Activated naive CD4-positive, alpha-beta T cell treated with anti-CD3 and anti-CD28 coated beads for 36 hours (primary cell): ENCODE measurements at places on chromosomes 16 and 17. TPM values are rescaled to one million over a fixed set of nuclear protein-coding genes. Genes with fewer than 3 reads are reported as not detected.

Gene RPL19
- total RNA-seq, result 3,392 TPM

DNA sequence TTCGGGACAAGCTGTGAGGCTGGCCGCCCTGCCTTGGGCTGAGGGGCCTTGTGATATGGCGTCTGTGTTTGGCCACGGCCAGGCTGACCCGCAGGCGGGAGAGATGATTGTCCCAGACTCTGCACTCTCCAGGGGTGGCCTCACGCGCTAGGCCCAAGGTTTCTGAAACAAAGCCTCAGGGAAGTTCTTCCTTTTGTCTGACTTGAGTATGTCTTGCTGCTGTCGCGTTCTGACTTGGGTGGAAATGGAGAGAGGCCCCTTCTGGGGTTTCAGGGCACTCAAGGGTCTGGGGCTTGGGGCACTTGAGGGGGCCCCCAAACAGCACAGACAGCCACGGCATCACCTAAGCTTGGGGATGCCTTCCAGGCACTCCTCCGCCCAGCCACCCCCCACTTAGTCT, 3.8 kb upstream of the METRN start:
- H3K4me1 ChIP-seq, result peaks cover 2% of the 10 kb centered on the region
- no peak overlapping the region for H3K27ac ChIP-seq
- no peak for DNase-seq
- H3K36me3 ChIP-seq, result no peaks in the 10 kb centered on the region
- H3K4me3 ChIP-seq, result no peak overlapping the region
- peaks cover 51% of the 10 kb centered on the region for H3K27me3 ChIP-seq

Gene MYH2
- total RNA-seq, result not detected

- DNase-seq, result no peak
- H3K4me1 ChIP-seq, result no peaks in the 10 kb centered on the region
- no peak overlapping the region for H3K27ac ChIP-seq
Observed at GRCh38 chr16:46923513-46924295, 39.5 kb downstream of the GPT2 start.

DNA sequence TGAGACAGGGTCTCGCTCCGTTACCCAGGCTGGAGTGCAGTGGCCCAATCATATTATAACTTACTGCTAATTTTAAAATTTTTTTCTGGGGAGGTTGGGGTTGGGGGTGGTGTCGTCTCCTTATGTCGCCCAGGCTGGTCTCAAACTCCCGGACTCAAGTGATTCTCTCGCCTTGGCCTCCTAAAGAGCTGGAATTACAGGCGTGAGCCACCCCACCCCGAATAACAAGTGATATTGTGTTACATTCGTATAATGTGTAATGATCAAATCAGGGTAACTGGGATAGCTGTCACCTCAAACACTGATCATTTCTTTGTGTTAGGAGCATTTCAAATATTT, 16.2 kb upstream of the KPNA2 start:
- peak overlapping the region; percentile 94 for H3K27ac ChIP-seq
- peak overlapping the region; percentile 77 for H3K4me3 ChIP-seq
- H3K27me3 ChIP-seq, result peaks cover 2% of the 10 kb centered on the region
